ENCODE measurements at places on chromosomes 4 and X.

GRCh38 chrX:65647801-65648200, 19.7 kb upstream of the MSN start:
- peak; percentile 14 for DNase-seq

- no peak for DNase-seq
Measured at GRCh38 chr4:80071604-80072227, 1.3 kb downstream of the ANTXR2 start.

GRCh38 chr4:127012549-127012948, 620.2 kb upstream of the INTU start:
- peak; percentile 90 for DNase-seq

- DNase-seq, result no peak
Measured at GRCh38 chrX:136892412-136892811, 11.9 kb upstream of the RBMX start.

Data from fibroblast of skin of right biceps (primary cell).